Gastrocnemius medialis (tissue), 4 donors: ENCODE measurements at places on chromosomes 1 and 21. TPM values are rescaled to one million over a fixed set of nuclear protein-coding genes. Genes with fewer than 3 reads are reported as not detected.
A peak's percentile ranks its signal among the peaks of the same experiment; 100 is the strongest.

GRCh38 chr1:59901770-59902388 is 24.7 kb downstream of the CYP2J2 start:
- no peak for DNase-seq
- no peak overlapping the region for H3K27ac ChIP-seq
- H3K4me3 ChIP-seq = no peak overlapping the region
- H3K27me3 ChIP-seq = no peaks in the 10 kb centered on the region
- no peaks in the 10 kb centered on the region for H3K36me3 ChIP-seq

- no peaks in the 10 kb centered on the region for H3K36me3 ChIP-seq
- H3K4me1 ChIP-seq = no peaks in the 10 kb centered on the region
- DNase-seq = peak; percentile 23
- peak overlapping the region; percentile 34 for H3K4me3 ChIP-seq
- no peak overlapping the region for H3K27ac ChIP-seq
Measured at GRCh38 chr1:247639381-247639981, 34.1 kb downstream of the OR2G3 start.

DNA sequence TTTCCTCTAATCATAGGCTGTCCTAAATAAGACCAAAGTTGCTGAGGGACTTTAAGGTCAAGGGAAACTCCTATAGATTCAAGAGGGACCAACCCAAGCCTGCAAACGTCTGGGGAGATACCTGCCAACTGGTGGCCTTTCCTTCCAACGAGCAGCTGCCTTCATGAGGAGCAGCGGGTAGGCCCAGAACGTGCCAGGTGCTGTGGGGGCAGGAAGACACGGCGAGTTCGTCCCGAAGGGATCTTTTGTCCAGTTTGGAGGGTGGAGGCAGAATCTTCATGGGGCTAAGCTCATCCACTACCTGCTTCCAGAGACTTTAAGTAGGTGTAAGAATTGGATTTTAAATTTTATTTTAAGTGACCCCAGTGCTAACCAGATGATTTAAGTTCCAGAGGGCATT is 26.0 kb upstream of the SLC26A9 start:
- no peak overlapping the region for H3K4me3 ChIP-seq
- no peak overlapping the region for H3K27ac ChIP-seq
- peaks cover 22% of the 10 kb centered on the region for H3K4me1 ChIP-seq

- DNase-seq = no peak
- H3K27ac ChIP-seq = no peak overlapping the region
- no peak overlapping the region for H3K4me3 ChIP-seq
Measured at GRCh38 chr1:3061981-3062615, 6.9 kb upstream of the PRDM16 start.

DYNLT4 gene
- not detected for total RNA-seq

GRCh38 chr1:29591601-29592260 is 355.4 kb downstream of the PTPRU start:
- no peak overlapping the region for H3K27ac ChIP-seq
- no peak for DNase-seq
- H3K4me3 ChIP-seq = no peak overlapping the region
- no peaks in the 10 kb centered on the region for H3K36me3 ChIP-seq

LRRC39 gene
- total RNA-seq = 31.5 TPM

DNA sequence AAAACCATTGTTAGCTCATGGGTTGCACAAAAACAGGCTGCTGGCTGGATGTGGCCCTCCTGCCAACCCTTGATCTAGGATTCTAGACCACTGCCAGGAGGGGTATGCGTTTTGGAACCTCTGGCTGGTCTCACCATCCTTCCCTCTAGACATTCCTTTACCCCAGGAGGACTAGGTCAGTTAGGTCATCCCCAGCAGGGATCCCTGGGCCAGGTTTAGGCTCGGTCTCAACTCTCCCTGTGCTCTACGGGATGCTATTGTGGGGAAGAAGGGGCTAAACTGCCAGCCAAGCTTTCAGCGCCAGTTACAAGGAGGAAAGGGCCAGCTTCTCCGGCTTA is 22.7 kb downstream of the SLC2A1 start:
- DNase-seq = no peak
- no peak overlapping the region for H3K4me3 ChIP-seq
- H3K4me1 ChIP-seq = peaks cover 11% of the 10 kb centered on the region
- no peak overlapping the region for H3K27ac ChIP-seq
- H3K27me3 ChIP-seq = no peaks in the 10 kb centered on the region
- H3K36me3 ChIP-seq = no peaks in the 10 kb centered on the region

EIF2D gene
- 23.7 TPM for total RNA-seq

MFSD2A gene
- total RNA-seq = not detected

DNA sequence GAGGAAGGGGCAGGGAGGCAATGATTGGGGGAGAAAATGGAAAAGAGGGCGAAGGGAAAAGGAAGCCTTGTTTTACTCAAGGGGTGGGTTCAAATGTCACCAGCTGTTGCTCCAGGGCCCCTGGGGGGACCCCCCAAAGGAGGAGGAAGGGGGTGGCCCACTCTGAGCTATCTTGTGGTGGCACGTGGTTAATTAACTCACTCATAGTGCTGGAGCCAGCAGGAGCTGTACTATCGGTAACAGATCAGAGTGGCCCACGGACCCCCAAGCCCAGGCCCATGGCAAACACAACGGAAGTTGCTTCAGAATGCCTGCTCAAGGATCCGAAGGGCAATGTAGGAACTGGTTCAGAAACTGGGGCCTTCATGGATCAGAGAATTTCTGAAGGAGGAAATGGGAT is 7.2 kb downstream of the TFF2 start:
- H3K27me3 ChIP-seq = no peaks in the 10 kb centered on the region
- H3K4me1 ChIP-seq = no peaks in the 10 kb centered on the region
- no peak overlapping the region for H3K4me3 ChIP-seq
- H3K36me3 ChIP-seq = no peaks in the 10 kb centered on the region

COL8A2 gene
- 1.6 TPM for total RNA-seq

IGSF21 gene
- total RNA-seq = 0.62 TPM

DNA sequence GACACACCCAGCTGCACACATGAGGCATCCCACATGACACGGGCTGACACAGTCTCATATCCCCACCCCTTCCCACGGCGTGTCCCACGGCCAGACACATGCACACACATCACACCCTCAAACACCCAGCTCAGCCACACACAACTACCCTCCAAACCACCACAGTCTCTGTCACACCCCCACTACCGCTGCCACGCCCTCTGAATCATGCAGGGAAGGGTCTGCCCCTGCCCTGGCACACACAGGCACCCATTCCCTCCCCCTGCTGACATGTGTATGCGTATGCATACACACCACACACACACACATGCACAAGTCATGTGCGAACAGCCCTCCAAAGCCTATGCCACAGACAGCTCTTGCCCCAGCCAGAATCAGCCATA is 22.6 kb downstream of the PODN start:
- no peak overlapping the region for H3K4me3 ChIP-seq
- H3K27me3 ChIP-seq = no peaks in the 10 kb centered on the region
- no peaks in the 10 kb centered on the region for H3K4me1 ChIP-seq

DNA sequence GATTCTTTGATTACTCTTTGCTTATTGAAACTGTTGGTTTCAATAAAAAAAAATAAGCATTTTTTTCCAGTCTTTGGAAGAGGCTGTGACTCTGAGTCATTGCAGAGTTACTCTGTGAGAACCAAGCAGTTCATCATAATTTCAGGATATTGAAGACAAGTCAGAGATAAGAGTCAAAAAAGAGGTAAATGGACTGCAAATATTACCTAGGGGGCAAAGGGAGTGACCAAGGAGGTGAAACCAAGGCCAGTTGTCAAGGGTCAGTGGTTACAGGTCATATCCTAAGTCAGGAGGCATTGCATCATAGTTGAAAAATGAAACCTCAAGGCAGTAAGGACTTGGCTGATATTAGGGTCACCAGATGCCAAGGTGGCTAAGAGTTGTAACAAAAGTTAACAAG is 597.1 kb upstream of the USP24 start:
- H3K36me3 ChIP-seq = no peaks in the 10 kb centered on the region
- H3K4me1 ChIP-seq = no peaks in the 10 kb centered on the region
- H3K4me3 ChIP-seq = no peak overlapping the region
- no peaks in the 10 kb centered on the region for H3K27me3 ChIP-seq

GRCh38 chr1:89735479-89735878 is 85.4 kb upstream of the LRRC8D start:
- no peaks in the 10 kb centered on the region for H3K27me3 ChIP-seq
- H3K27ac ChIP-seq = no peak overlapping the region
- H3K36me3 ChIP-seq = no peaks in the 10 kb centered on the region
- H3K4me3 ChIP-seq = no peak overlapping the region
- DNase-seq = no peak

DNA sequence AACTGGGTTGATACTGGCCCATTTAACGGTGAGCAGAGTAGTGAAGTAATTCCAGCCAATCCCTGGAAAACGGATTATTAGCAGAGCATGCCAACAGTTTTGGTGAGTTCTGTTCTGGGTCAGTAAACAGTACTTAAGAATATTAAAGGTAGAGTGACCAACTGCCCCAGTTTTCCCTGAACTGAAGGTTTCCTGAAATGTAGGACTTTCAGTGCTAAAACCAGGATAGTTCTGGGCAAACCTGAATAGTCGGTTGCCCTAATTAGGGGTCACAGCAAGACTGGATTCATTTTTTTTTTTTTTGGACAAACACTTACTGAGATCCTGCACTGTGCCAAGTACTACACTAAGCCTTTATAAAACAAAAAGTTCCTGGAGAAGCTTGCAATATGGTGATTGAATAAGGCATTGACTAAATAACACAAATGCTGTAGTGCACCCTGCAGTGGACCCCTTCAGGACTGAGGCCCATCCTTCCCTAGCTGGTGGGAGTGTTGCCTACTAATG is 75.9 kb downstream of the KCNK1 start:
- H3K27ac ChIP-seq = no peak overlapping the region
- no peaks in the 10 kb centered on the region for H3K36me3 ChIP-seq
- no peaks in the 10 kb centered on the region for H3K27me3 ChIP-seq
- DNase-seq = no peak
- H3K4me3 ChIP-seq = no peak overlapping the region

GRCh38 chr21:25903607-25904006 is 168.8 kb downstream of the GABPA start:
- peaks cover under 1% of the 10 kb centered on the region for H3K4me1 ChIP-seq
- no peak overlapping the region for H3K27ac ChIP-seq

DNA sequence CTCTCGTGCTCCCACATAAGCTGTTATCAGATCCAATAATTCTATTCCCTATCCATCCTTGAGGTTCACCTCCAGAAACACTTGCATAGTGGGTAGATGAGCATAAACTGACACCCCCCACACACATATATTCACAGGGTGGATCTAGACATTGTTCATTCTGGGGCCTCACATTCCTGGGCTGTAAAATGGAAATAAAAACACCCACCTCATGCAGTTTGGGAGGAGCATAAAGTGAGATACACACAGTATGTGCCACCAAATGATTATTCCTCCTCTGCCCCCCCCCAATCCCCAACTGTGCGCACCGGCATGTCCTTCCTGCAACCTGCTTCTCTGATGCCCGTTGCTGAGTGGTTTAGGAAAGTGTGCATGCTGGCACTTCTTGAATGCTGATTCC is 17.9 kb downstream of the PRDM15 start:
- no peak overlapping the region for H3K27ac ChIP-seq
- no peaks in the 10 kb centered on the region for H3K4me1 ChIP-seq
- no peak overlapping the region for H3K4me3 ChIP-seq
- no peaks in the 10 kb centered on the region for H3K27me3 ChIP-seq

PDZK1IP1 gene
- not detected for total RNA-seq

DNA sequence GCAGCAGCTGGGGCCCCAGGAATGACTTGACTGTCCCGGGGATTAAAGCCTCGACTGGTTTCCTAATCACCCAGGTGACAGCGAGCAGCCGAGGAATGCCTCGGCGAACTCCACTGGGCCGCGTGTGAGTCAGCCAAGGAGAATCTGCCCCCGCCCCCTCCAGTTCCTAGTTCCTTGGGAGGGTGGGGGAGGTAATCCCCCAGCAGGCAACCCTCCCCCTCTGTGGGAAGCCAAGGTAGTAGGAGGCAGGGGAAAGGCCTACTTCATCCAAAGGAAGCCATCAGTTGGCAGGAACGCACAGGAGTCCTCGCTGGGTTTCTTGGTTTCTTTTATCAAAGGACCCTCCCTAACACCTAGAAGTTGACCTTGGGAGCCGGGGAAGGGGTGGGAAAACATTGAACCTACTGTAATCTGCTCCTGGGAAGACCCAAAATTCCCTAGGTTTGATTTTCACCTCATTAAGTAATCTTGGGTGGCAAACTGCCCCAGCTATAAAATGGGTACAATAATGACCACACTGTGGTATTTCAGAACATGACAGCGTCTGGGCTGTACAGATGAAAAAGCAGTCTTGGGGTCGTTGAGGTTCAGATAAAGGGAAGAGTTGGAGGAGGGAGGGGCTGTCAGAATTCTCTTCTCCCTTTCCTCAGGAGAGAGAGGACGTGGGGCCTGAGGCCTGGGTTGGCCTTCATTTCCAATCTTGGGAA is 1.4 kb downstream of the TENT5B start:
- DNase-seq = peak; percentile 39
- H3K4me1 ChIP-seq = peaks cover 5% of the 10 kb centered on the region
- H3K27me3 ChIP-seq = no peaks in the 10 kb centered on the region
- H3K36me3 ChIP-seq = no peaks in the 10 kb centered on the region

GRCh38 chr1:61254634-61255357 is 172.4 kb downstream of the NFIA start:
- H3K36me3 ChIP-seq = no peaks in the 10 kb centered on the region
- peak; percentile 40 for DNase-seq
- no peaks in the 10 kb centered on the region for H3K27me3 ChIP-seq
- peak overlapping the region; percentile 37 for H3K4me3 ChIP-seq

DNA sequence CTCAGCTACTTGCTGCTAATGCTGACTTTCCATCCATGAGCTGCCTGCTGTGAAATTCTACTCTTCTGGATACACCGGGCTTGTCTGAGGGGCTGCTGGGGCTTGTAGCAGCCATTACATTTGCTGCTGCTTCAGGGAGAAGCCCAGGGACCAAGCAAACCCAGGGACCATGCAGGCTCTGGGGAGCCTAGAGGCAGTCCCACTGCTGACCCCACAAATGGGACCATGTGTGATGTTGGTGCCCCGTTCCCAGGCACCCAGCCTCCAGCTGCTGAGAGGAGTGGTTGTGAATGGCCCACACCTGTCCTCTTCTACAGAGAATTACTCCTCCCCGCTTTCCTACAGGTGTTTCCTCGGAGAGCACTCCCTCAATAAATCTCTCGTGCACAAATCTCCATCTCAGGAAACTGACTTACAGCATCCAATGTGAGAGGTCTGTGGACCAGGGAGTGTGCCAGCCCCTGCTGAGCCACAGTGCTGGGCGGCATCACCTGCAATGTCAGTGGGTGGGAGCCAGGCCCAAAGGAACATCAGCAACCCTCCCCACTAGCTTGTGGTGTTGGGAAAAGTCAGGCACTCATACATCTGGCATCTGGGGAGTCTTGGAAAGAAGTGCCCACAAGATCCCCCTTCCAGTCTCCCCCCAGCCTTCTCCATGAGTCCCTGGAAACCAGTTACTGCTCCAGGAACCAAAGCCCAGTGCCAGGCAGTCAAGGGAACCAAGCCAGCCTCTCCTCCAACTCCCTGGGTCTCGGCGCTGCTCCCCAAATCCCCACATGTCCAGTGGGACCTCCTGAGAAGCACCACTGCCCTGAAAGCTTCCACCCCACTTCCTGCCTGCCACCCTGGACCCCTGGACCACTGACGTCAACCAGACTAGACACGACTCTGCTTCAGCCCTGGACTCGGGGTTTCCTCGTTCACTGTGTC is 65.1 kb downstream of the TCP10L start:
- no peaks in the 10 kb centered on the region for H3K36me3 ChIP-seq
- no peak overlapping the region for H3K4me3 ChIP-seq
- peak overlapping the region; percentile 81 for H3K27ac ChIP-seq
